ENCODE measurements at places on chromosomes 11 and 22.
A peak's percentile ranks its signal among the peaks of the same experiment; 100 is the strongest.

DNA sequence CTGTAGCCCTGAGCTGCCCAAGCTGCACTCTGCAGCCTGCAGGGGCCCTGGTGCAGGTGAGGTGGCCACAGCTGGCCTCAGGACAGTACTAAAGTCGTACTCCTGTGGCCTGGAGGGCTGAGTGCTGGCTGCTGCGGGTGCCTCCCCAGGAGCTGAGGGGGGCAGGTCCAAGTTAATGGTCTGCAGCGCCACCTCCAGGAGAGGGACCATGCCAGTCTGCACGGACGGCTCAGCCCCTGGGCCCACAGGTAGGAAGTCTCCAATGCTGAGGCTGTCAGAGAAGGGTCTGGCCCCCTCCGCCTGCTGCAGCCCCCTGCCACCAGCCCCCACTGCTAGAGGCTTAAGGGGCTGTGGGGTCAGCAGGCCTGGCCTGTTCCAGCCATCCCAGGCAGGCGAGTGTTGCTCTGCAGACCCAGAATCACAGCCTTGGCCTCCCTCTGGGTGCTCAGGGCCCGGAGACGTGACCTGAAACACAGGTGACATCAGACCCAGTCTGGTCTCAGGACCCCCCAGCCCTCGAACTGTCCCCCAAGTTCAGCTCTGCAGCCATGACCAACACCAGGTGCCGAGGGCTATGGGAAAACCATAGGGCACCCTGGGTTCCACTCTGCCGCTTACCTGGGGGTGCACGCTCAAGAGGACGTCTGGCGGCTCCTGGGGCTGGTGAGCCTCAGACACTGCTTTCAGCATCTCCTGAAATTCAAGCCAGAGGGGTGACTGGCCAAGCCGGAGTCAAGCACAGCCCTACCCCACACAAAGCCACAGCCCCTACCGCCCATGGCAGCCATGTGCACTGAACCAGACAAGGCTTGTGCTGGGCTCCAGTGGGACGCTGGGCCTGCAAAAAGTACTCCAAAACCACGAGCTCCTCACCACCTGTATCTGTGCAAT, 20.8 kb downstream of the SELENOO start:
- no peak for DNase-seq

- DNase-seq = peak; percentile 19
These were observed 1571.2 kb upstream of the RAG2 start for GRCh38 chr11:38169286-38169685.

- no peak for DNase-seq
These were observed 61.0 kb upstream of the FGF3 start for GRCh38 chr11:69880041-69880825.

DNA sequence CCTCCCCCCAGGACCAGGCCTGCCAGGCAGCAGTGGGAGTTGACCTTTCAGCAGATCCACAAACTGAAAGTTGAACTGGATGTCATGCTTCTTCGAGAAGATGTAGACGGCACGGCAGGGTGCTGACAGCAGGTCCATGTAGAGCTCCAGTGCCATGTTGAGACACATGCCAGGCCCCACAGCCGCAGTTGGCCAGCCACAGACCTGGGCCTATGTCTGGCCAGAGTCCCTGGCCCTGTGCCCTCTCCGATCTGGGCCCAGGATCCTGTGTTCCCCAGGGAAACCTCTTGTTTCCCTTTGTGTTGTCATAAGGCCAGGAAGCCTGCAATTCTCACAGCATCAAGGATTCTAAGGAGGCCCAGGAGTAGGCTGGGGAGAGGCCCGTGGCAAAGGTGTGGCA, at the start of gene GSTT4:
Gene GSTT4, minus strand, starts transcription at position 253 of the 400 bp plus-strand sequence. Its CDS starts 97 bp downstream, at position 156.
- DNase-seq = no peak

DNA sequence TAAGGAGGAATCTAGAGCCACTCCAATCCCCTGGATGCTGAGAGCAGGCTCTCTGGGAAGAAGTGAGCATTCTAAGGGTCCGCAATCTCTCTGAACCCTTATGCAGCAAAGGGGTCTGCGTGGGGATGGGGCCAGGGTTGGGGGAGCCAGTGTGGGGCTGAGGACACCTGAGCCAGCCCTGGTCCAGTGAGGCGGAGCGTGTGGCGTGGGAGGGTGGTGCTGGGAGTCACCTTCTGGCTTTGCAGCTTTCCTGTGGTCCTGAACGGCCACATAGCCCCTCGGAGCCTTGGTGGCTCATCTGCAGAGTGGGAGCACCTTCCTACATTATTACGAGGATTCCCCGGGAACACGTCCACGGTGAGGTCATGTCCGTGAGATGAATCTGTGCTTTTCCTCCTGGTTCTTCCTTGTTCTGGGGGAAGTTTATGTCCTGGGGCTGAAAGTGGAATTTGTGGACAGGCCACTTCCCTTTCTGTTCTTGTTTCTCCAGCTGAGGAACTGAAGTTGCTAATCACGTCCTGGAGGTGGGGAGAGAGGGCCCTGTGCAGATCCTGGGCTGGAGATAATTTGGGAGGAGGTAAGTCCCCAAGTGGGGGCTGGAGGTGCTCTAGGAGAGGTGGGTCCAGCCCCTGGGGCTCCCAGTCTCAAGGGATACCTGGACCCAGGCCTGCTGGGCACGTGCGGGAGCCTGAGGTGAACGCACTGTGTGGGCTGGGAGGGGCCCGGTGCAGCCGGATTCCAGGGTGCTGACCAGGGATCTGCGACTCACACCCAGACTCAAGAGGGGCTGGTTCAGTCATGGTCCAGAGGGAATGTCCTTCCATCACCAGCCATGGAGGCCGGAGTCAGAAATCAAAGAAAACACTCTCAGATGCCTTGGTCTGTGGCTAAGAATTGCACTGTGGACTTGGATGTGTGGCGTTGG, 6.1 kb downstream of the MRGPRE start:
- DNase-seq = no peak

- DNase-seq = no peak
These were observed 4.1 kb downstream of the PRG2 start for GRCh38 chr11:57386178-57386940.

Measured in non-pigmented ciliary epithelial cell (primary cell).